ENCODE measurements at places on chromosomes 12 and 14.

- no peak for DNase-seq
Measured at GRCh38 chr12:52010692-52011601, 4.2 kb downstream of the TAMALIN start.

DNA sequence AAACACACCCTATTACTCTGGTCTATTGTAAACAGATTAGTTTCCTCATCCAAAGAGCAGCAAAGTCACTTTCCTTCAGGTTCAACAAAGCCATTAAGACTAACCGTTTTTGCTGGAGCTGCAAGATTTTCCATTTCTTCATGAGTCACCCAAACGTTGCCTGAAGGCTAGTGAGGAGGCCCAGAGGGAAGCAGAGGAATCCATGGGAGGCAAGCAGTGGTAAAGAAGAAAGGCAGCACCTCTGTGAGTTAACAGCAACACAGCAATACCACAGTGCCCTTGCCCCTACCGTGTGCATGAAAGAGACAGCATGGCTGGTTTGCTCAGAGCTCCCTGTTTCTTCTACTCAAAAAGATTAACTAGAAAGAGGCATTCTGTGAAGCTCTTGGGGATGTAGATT, 206.3 kb downstream of the ACSS3 start:
- DNase-seq: peak; percentile 4

- peak; percentile 2 for DNase-seq
Measured at GRCh38 chr14:63938198-63939005, 85.6 kb downstream of the SYNE2 start.

GRCh38 chr14:51552275-51552674, 99.4 kb upstream of the FRMD6 start:
- DNase-seq: no peak

DNA sequence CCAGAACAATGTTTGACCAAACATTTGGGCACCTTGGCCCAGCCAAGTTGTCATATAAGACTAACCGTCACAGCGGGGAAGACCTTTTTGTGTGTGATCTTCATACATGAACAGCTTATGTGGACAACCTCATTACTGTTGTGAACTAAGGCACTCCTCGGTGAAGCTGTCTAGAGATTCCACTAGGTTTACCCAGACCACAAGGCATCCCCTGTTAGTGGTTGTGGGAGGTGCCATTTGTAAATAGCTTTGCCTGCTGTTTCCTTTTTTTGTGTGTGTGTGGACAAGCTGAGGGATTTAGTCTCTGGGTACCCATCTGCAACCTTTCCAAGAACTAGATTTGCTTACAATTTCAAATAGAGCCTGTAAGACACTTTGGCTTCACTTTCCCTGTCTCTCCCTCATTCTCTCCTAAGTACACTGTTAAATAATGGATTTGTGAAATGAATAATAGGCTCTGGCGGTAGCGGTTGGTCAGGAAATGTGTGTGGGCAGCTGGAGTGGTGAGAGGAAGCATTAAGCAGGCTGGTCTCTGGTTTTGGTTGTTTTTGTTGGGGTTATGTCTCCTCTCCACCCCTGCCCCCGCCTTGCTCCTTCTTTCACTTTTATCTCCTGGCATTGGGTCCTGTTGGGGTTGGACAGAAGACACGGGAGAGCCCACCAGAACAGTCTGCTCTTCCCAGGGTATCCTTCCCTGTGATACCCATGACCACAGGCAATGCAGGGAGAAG, 727.6 kb downstream of the VRK1 start:
- no peak for DNase-seq

Measured in IMR-90 (cell line).